Epithelial cell of proximal tubule (primary cell): ENCODE measurements at places on chromosomes 2 and 18. TPM values are rescaled to one million over a fixed set of nuclear protein-coding genes. Genes with fewer than 3 reads are reported as not detected.

The CD8B gene
- 0.43 and 2.5 TPM in 2 replicates for total RNA-seq

The HOXD1 gene
- total RNA-seq, result 9.3 and 10.2 TPM in 2 replicates

The TRIM54 gene
- total RNA-seq, result 1.5 TPM in 1 of 2 replicates, not detected in the other

The THOC1 gene
- 30.6 and 40.3 TPM in 2 replicates for total RNA-seq

The ESPNL gene
- 0.14 and 2.7 TPM in 2 replicates for total RNA-seq

The ANKRD30B gene
- total RNA-seq, result 0.14 and 0.17 TPM in 2 replicates

The SRD5A2 gene
- total RNA-seq, result under 0.01 TPM in 1 of 2 replicates, not detected in the other

The RUFY4 gene
- total RNA-seq, result not detected in 2 replicates

The DHX57 gene
- total RNA-seq, result 11.0 and 15.6 TPM in 2 replicates

The KCNS3 gene
- total RNA-seq, result 16.2 and 26.9 TPM in 2 replicates

The DYSF gene
- total RNA-seq, result 6.3 and 8.2 TPM in 2 replicates

The TXNL1 gene
- 51.4 and 63.2 TPM in 2 replicates for total RNA-seq

The HADHA gene
- 89.0 and 105 TPM in 2 replicates for total RNA-seq

The SLC5A7 gene
- not detected in 2 replicates for total RNA-seq

The MARCHF4 gene
- total RNA-seq, result 4.2 and 6.9 TPM in 2 replicates

The CD28 gene
- total RNA-seq, result not detected in 2 replicates

The DYNAP gene
- not detected in 2 replicates for total RNA-seq

The PGAP1 gene
- 1.2 and 2.6 TPM in 2 replicates for total RNA-seq

The LOXHD1 gene
- not detected in 2 replicates for total RNA-seq

The VAMP8 gene
- total RNA-seq, result 86.5 and 152 TPM in 2 replicates

The TFCP2L1 gene
- total RNA-seq, result 6.5 and 12.3 TPM in 2 replicates

The SEMA4F gene
- 10.3 and 13.8 TPM in 2 replicates for total RNA-seq

The CCDC68 gene
- 2.7 TPM in 2 replicates for total RNA-seq

The EVX2 gene
- not detected in 2 replicates for total RNA-seq

The TWIST2 gene
- 0.46 and 1.8 TPM in 2 replicates for total RNA-seq

The KCNJ13 gene
- not detected in 2 replicates for total RNA-seq

The DSC3 gene
- total RNA-seq, result 0.14 and 0.75 TPM in 2 replicates

The UGT1A4 gene
- 0.07 TPM in 1 of 2 replicates, not detected in the other for total RNA-seq

The DES gene
- total RNA-seq, result not detected in 2 replicates

The MC4R gene
- not detected in 2 replicates for total RNA-seq
